ENCODE measurements at places on chromosomes 2 and 18.

DNA sequence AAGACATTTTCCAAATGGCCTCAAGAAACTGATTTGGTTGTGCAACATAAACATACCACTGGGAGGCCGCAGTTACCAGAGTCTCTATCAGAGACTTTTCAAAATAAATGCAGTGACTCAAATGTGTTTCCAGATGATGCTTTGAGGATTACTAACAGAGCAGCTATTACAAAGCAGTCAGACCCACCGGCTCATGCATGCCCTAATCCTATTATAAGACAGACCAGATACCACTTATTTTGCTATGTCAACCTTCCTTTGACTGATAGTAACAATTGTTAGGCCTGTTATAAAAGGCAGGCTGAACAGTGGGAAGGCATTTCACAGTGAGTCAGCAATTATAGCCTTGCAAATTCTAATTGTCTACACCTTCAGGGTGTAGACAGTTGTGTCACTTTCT, 217.7 kb downstream of the LRRTM1 start:
- no peak for DNase-seq

DNA sequence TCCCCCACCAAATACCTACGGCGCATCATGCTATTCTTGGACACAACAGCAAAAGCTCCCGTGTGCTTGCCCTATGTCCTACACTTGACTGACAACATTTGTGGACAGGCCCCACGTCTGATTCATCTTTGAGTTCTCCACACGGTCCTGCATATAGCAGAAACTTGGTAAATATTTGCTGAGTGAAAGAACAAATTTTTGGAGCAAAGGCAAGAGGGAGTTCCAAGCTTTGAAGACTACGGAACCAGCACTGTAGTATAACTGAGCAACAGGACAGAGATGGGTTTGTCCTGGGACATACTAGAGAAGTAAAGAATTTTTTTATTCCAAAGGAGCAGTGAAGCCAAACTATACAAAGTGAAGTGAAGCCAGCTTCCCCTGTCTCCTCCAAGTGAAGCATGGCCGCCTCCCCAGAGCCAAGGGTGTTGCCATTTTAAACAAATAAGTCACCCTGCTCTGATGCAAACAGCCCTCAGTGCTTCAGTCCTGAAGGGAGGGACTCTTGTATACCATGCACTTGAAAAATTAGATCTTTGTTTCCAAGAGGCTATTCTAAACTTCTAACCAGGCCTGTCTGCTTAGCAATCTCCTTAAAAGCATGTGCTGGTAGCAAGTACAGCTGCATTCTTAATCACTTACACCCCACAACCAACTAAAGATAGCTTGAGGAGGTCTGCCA, 35.9 kb downstream of the SPRED2 start:
- DNase-seq: no peak

- DNase-seq: no peak
Measured at GRCh38 chr2:66495788-66496640, 61.1 kb downstream of the MEIS1 start.

- no peak for DNase-seq
Measured at GRCh38 chr2:44953499-44953883, 12.0 kb downstream of the SIX3 start.

DNA sequence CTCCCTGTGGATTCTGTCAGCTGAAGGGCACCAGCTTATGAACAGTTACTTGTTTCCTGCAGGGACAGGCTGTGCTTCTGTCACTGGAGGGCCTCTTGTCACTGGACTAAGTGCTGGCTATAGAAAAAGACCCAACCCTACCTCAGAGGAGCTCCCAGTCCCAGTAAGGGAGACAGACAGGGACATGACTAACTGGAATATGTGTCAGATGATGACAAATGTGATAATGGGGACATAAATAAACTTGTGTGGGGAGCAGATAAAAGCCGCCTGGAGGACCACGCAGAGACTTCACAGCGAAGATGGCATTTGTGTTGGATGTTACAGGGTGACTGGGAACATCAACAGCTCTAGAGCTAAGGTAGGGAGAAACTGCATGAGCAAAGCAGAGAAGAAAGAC, 95.0 kb downstream of the MAPRE2 start:
- DNase-seq: no peak

GRCh38 chr2:108355906-108356734, 21.6 kb upstream of the SULT1C4 start:
- no peak for DNase-seq

GRCh38 chr18:48762022-48762421, 188.7 kb downstream of the SMAD7 start:
- DNase-seq: no peak

DNA sequence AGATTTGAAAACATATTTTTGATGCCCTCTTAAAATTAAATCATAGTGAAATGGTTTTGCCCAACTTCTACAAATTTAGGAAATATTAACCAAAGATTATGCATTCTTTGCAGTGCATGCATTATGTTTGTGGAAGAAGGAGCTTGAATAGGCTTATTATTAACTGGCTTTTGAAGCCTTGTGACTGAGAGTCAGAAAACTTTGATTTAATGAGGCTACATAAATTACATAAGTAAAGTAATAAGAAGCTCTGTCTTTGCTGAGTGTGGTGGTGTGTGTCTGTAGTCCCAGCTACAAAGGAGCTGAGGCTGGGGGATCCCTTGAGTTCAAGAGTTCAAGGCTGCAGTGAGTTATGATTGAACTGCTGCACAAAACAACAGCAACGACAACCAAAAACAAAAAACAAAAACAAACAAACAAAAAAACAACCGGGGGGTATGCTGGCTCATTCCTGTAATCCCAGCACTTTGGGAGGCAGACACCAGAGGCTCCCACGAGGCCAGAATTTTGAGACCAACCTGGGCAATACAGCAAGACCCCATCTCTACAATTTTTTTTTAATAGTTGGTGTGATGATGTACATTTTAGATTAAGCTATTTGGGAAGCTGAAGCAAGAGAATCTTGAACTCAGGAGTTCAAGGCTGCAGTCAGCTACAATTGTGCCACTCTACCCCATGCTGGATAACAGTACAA, 57.0 kb upstream of the LRRTM4 start:
- no peak for DNase-seq

All from D721Med (cell line).